ENCODE measurements at places on chromosomes 2 and 18.

- DNase-seq, result no peak
Measured at GRCh38 chr2:152609154-152609553, 108.1 kb downstream of the PRPF40A start.

DNA sequence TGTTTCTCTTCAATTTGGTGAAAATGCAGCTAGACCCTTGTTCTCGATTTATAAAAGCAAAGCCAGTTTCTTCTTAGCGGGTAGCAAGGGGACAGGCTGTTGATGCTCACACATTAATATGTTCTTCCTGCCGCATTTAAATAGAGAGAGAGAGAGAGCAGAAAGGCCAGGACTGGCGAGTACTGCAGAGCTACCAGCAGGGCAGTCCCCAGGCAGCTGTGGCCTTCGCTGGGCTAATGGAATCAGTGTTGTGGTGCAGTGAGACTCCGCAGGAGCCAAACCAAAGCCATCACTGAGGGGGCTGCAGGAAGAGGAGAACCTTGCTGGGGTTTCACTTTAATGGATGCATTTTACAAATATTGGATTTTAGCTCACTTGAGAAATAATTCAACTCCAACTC, 223.6 kb downstream of the ACTR3 start:
- DNase-seq, result no peak

GRCh38 chr2:86417961-86418360, 23.2 kb upstream of the KDM3A start:
- DNase-seq, result no peak

DNA sequence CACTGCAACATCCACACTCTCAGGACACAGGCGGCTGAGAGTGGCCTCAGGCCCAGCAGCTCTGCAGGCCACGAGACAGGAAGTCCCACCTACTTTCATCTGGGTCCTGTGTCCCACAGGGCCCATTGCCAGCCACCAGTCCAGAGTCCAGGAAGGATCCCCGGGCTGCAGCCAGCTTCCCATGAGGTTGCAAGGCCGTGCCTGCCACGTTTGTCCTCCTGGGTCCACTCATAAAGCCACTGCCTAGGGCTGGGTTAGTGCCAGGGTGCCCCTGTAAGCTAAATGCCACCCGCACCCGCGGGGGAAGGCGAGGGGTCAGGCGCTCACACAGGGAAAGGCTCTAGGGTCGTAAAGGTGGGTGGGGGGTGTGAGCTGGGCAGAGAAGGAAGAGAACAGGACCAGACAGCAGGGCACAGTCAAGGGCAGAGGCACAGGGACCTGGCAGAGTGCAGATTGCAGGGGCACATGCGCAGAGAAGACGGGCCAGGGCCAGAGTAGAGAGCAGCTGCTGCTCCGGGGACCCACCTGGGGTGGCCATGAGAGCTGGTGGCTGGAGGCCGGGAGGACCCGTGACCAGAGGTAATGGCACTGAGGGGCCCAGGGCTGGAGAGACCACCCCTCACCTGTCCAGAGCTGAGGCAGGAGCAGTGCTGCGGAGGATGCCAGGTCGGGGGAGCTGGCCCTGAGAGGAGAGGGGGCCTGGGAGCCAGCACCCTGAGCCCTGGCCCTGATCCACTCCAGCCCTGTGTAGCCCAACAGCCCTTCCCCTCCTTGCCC, 8.0 kb downstream of the AGXT start:
- DNase-seq, result no peak

GRCh38 chr2:120482334-120482733, 136.4 kb downstream of the INHBB start:
- no peak for DNase-seq

DNA sequence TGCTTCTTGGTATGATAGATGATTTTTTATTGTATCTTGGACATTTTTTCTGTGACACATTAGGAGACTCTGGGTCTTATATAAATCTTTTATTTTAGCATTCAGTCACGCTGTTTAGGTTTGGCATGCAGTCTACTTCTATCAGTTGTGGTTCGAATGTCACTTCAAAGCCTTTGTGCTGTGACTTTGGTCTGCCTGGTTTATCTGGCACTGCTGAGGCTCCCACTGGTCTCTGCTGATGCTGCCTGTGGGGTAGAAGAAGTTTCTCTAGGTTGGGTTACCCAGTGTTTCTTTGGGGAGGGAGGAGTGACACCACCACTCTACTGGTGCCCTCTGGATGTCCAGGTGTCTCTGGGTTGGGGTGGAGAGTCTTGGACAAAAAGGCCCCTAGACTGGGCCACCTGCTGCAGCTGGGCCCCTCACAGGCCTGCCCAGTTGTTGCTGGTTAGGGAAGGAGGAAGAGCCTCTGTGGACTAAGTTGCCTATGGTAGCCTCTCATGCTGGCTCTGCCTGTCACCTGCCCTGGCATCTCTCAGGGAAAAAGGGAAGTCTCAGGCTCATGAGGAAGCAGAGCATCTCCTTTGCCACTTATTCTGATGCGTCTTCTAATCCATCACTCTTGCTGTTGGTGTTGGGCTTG, 115.4 kb upstream of the HS6ST1 start:
- DNase-seq, result no peak

GRCh38 chr2:85935170-85935745, 46.5 kb upstream of the ST3GAL5 start:
- no peak for DNase-seq

GRCh38 chr2:152298754-152299153, 36.2 kb upstream of the FMNL2 start:
- DNase-seq, result no peak

GRCh38 chr2:163719331-163719730, 16.5 kb downstream of the FIGN start:
- no peak for DNase-seq

GRCh38 chr2:54952425-54952824, 97.8 kb downstream of the RTN4 start:
- DNase-seq, result no peak

DNA sequence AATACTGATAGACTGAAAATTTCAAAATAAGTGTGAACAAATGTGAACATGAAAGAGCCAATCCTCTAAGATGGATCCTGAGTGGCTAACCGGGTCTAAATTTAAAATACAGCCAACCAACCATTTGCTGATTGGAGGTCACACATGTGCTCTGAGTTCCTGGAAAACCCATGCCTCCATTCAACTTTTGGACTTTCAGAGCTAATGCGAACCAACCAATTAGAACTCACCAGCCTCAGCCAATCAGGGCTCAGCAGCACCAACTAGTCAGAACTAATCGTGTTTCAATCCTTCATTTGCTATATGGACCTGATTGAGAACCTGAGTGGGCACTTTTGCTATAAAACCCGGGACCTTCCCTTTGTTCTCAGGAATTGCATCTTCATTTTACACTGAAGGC, 111.5 kb downstream of the MEP1B start:
- DNase-seq, result no peak

GRCh38 chr2:9077691-9078090, 74.2 kb upstream of the MBOAT2 start:
- no peak for DNase-seq

- no peak for DNase-seq
Measured at GRCh38 chr2:34652636-34653035, 1053.5 kb upstream of the FAM98A start.

DNA sequence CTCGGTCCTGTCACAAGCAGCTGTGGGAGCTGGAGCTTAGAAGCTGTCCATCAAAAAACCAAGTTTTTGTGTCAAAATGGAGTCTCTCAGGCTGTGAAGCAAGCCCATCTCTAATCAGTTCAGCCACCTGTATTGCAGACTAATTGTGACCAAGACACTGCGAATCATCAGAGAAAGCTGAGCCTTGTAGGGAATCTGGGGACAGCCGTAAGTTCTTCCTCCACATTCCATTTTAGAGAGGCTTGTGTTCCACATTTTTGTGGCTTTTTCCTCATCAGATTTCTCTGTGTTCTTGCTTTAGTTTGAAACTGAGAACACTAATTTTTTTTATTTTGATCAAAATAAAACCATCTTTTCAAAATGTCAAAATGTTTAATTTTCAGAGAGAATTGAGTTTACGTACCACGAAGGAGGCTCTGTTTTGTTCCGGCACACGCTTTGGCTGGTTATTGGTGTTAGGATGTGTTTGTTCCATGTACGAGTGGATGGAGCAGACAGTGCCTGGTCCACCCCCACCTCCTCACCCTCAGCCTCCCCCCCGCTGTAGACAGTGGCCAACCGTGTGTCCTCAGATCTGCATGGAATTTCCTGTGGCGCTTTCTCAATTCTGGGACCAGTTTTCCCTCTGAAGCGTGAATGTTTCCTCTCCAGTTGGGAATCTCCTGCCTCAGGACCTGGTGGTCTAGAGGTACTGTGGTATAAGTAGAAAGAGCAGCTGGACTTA, 140.8 kb downstream of the AGAP1 start:
- DNase-seq, result no peak

- DNase-seq, result no peak
Measured at GRCh38 chr2:208488686-208489564, 82.3 kb downstream of the PTH2R start.

DNA sequence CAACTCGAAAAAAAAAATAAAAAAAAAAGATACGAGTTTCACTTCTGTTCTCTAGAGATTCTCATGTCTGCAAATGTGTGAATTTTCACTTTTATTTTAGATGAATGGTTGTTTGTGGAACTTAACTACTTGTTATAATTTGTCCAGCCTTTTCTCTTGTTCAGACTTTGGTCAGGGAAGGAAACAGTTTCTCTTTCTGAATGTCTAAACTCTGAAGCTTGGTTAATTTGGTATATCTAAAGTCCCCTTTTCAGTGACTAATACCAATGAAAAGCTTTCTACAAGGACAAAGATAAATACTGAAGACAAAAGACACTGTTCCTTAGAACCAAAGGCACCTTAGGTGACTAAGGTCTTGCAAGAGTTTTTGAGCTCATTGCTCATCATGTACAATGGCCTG, 144.4 kb upstream of the PIEZO2 start:
- DNase-seq, result no peak

- no peak for DNase-seq
Measured at GRCh38 chr2:209570194-209570593, 146.3 kb downstream of the MAP2 start.

DNA sequence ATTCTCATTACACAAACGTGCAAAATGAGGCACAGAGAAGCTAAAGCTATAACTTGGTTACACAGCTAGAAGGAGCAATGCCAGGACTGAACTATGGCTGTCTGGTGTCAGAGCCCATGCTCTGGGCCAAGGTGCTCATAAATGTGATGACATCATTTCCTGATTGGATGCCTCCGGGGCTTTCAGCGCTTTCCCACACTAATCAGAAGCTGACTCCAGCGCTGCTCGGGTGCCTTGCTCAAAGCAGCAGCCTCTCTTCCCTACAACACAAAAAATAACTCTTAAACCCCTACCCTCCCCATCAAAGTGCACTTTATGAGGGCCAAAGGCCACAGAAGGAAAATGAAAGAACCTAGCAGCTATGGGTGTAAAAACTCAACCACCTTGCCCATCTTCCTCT, 90.7 kb downstream of the STK39 start:
- no peak for DNase-seq

GRCh38 chr2:223586261-223586660, 15.9 kb downstream of the SCG2 start:
- DNase-seq, result no peak

- no peak for DNase-seq
Measured at GRCh38 chr2:109285244-109285651, 156.2 kb downstream of the SH3RF3 start.

DNA sequence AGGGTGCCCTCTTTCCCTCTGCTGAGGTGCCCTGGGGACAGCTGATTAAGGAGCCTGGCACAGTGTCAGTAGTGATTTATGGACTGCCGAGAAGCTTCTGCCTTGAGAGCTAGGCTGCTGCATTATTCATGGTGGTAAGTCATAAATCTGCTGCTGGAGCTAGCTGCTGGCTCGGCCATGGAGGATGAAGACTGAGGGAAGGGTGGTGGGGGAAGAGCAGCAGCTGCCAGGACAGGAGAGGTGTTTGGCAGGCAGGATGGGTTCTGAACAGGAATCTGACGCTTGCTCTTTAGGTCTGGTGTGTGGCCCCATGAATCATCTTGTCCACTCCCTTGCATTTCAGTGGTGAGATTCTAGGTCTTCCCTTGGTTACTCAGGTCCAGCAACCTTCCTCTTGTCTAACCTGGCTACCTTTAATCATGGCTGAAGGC, 296.3 kb downstream of the DYSF start:
- DNase-seq, result no peak

DNA sequence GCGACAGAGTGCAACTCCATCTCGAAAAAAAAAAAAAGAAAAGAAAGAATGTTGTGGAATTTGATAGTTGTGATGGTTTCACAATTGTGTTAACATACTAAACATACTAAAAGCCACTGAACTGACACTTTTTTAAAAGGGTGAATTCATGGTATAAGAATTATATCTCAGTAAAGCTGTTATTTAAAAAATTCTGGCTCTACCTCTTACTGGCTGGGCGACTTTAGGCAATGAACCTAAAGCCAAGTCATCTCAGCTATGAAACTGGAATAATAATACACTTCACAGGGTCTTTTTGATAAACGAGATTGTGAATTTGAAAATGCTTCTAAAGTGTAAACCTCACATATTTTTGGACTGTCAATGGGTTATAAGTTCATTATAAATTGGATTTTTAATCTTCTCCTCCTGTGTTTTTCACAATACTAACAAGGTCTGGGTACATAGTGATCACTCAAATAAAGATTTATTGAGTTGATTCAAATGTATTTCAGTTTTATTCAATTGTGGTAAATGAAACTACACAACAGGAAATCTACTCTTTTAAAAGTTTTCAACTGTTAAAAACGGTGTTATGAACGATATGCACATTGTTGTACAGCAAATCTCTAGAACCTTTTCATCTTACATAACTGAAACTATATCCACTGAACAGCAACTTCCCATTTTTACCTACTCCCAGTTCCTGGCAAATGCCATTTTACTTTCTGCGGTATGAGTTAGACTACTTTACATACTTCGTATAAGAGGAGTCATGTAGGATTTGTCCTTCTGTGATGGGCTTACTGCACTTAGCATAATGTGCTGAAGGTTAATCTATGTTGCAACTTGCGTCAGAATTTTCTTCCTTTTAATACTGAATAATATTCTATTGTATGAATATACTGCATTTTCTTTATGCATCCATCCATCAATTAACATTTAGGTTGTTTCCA, 43.0 kb upstream of the GTF2A1L start:
- no peak for DNase-seq

DNA sequence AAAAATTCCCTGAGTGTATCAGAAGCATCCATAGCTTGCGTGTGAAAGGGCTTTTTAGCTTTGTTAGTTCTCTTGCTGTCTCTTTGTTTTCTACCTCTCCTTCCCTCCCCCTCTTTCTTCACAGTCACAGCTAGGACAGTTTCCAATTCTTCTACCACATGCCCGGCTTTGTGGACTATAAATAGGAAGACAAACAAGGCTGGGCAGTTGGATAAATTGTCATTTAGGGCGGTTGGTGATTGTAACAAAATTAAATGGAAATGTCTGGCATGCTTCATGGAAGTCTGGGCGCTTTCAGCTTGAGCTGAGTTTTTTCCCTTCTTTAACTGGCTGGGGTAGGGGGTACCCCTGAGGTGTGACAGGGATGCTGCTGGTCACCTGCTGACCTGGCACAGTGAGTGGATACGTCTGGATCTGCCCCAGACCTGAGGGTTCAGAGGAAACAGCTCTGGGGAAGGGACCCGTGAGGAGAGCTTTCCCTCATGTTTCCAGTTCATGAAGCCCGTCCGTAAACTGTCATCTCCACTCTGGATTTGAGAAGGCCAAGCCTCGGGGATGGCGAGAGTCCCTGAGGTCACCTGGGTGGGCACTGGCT, 29.0 kb upstream of the GIGYF2 start:
- no peak for DNase-seq

- DNase-seq, result no peak
Measured at GRCh38 chr2:239387811-239388210, 13.0 kb downstream of the HDAC4 start.
